ENCODE measurements at places on chromosomes 5 and 9.

GRCh38 chr5:151718646-151719045, 31.9 kb upstream of the SPARC start:
- no peak for DNase-seq

GRCh38 chr5:115778417-115778816, 38.0 kb downstream of the CDO1 start:
- DNase-seq: no peak

DNA sequence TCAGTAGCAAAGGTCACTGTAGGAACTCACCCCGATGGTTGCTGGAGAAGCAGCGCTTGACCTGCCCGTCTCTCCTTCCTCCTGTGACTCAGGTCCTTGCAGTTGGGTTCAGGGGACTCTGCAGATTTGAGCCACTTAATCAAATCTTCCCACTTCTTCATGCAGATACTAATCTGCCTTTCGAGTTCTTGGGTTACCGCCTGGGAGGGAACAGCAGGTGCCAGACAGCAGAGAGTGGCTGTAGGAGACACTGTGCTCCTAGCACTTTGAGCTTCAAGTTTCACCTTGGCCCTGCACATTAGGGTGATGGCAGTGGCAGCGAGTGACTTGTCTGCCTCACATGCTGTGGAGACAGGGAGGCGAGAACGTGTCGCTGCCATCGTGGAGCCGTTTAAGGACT, 478.3 kb downstream of the PSAT1 start:
- DNase-seq: no peak

GRCh38 chr5:132459983-132460838, 30.4 kb downstream of the IRF1 start:
- peak; percentile 13 for DNase-seq

- no peak for DNase-seq
Measured at GRCh38 chr5:12690361-12690760, 786.1 kb upstream of the CTNND2 start.

DNA sequence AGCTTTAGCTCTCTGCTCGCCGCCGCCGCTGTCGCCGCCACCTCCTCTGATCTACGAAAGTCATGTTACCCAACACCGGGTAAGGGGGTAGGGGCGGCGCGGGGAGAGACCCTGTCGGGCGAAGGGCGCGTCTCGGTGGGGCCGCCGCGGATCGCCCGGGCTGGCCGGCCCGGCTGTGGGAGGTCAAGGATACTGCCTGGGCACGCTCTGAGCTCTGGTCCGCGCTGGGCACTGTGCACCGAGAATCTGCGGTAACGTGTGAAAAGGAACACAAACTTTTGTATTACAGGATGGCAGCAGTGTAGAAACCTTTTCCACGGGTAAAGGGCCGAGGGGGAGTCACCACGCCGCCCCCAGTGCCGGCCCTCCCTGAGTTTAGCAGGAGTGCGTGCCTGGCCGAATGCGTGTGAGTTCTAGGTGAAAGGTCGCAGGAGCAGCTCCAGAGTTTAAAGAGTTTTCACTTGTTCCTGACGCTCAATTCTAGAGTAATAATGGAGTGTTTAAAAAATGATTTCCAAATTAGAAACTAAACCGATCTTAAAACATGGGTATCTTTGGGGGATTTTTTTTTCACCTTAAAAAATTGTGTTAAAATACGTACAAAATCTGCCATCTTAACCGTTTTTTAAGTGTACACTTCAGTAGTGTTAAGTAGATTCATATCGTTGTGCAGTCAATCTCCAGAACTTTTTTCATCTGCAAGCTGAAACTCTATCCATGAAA, at the start of gene HSDL2:
Gene HSDL2, plus strand, starts transcription at position 7 of the 723 bp plus-strand sequence. Its CDS starts 56 bp downstream, at position 63.
- no peak for DNase-seq

DNA sequence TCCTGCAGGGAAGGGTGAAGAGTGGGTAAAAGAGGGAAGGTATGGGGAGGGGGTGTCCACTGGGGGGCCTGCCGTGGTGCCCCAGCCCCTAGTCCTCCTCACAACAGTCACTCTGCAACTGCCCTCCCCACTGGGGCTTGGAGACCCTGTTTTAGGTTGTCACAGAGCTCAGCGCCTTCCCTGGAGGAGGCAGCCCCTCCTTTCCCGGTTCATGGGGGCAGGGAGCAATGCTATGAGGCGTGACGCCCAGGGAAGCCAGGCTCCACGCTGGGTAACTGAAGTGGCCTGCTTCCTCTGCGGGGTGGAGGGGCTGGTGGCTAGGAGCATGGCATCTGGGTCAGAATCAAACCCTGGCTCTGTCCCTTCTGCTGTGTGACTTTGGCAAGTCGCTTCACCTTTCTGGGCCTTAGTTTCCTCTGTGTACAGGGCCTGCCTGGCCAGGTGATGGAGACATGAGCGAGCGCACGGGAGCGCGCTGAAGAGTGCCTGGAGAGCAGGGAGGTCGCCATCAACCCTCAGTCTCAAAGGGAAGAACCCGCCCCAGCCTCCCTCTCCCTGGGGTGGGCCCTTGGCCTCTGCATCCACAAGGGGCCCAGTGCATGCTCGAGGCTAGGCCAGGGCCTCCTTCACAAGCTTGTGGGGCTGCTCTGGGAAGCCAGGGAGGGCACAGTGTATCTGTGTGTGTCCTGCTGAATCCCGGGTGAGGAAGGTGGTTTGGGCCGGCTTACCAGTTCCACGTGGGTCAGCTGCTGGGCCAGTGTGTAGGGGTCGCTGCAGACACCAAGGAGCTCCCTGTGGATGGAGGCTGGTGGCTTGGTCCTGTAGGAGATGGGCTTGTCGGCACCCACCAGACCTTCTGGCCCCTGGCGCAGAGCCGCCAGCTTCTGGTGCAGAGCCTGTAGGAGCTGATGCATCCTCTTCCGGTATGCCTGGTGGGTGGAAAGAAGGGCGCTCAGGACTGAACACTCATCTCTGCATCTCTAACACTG, 56.4 kb upstream of the RNF130 start:
- peak; percentile 66 for DNase-seq

- DNase-seq: no peak
Measured at GRCh38 chr9:129458663-129459546, 162.0 kb downstream of the C9orf50 start.

- no peak for DNase-seq
Measured at GRCh38 chr9:100486479-100487176, 13.7 kb downstream of the TMEFF1 start.

GRCh38 chr5:73278693-73279092, 105.7 kb downstream of the TMEM174 start:
- DNase-seq: peak; percentile 97

GRCh38 chr5:56064984-56065383, 70.2 kb upstream of the IL6ST start:
- DNase-seq: no peak

GRCh38 chr5:36653044-36653705, 46.8 kb downstream of the SLC1A3 start:
- no peak for DNase-seq

- no peak for DNase-seq
Measured at GRCh38 chr5:123037104-123037418, 536 bp upstream of the PPIC start.

DNA sequence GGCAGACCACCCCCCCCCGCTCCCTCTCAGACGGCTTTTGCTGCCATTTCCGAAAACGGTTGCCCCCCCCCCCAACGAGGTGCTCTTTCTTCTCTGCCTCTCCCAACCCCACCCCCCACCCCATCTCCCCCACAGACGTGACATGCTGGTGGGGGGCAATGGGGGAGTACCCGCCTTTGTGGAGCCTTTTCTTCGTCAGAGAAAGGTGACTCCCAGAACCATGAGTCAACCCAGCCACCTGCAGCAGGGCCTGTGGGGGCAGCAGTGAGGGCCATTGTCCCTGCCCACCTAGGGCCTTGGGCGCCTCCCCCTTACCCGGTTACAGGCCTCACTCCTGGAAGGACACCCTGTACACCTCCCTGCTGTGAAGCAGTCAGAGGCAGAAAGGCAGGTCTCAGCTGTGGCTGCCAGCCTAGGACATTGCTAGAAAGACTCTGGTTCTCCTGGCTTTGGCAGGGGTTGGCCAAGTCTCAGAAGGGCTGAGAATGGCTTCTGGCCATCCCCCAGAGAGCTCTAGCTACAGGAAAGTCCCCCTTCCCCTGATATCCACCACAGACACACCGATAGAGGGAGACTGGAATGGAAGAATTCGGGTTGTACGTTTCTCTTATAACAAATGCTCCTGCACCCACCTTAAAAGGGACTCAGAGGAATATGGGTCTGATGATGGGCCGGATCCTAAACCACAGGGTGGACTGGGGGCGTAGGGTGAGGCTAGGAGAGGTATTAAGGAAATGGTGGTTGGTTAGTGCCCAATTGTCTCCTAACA, 2.2 kb downstream of the DNAJB5 start:
- DNase-seq: peak; percentile 62

DNA sequence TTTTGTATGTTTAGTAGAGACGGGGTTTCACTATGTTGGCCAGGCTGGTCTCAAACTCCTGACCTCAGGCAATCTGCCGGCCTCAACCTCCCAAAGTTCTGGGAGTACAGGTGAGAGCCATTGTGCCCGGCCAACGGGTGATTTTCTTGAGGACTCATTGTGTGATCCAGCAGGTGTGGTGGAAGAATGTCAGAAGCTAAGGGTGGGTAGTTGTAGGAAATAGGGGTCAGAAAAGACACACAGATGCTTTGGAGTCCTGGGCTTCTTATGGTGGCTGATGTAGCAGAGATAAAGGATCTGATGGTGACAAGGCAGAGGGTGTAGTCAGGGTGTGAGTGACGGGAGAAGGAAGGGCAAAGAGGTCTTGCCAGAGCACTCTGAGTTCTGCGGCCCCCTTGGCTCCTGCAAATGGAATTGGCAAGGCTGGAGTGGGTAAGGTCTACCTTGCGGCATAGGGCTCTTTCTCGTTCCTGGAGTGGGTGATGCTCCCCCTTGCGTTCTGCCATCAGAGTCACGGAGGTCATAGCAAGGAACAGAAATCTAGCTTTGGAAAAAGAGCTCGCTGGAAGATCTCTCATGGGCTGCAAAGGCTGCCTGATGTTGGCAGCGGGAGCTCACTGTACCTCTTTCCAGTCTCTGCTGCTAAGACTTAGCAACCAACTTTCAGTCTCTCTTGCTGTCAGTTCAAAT, 97.2 kb downstream of the SREK1 start:
- DNase-seq: no peak

- peak; percentile 38 for DNase-seq
Measured at GRCh38 chr9:136773386-136774044, 9.2 kb upstream of the LCN15 start.

DNA sequence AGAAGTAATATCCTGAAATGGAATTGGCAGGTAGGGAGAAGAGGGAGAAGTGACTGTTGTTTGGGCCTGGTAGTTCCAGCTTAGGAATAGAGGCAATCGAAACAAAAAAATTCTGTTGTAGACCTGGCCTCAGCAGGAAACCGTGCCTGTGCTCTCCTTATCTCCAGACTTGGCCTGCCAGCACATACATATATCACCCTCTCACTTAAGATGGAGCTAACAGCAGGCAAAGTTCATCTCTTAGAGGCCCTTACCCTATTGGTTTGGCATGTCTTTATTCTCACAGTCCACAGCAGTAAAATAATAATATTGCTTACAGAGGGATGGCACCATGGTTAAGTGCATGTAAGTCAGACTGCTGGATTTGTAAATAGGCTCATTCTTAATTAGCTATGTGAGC, 19.6 kb upstream of the TNC start:
- no peak for DNase-seq

GRCh38 chr5:150404941-150405816, 7.5 kb downstream of the CD74 start:
- DNase-seq: no peak

DNA sequence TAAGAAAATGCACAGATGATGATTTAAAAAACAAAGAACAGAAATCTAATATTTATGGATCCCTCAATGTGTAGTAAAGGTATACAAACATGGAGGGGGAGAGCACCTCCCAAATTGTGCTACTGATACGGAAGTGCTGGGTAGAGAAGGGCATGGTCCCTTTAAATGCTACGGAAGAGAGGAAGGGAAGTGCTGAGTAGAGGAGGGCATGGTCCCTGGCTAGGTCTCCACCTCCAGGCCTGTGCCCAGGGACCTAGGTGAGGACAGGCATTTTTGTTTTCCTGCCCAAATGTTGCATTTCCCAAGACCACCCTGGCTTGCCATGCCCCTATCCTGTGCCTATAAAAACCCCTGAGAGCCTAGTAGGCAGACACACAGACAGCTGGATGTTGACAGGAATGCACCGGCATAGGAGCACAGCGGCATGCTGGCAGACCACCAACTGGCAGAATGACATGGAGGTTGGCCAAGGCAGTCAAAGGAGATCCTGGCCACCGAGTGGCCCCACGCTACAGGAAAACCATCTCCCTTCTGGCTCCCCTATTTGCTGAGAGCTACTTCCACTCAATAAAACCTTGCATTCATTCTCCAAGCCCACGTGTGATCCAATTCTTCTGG, 62.1 kb upstream of the SPDL1 start:
- no peak for DNase-seq

GRCh38 chr9:100724886-100725285, 147.0 kb downstream of the CAVIN4 start:
- no peak for DNase-seq

DNA sequence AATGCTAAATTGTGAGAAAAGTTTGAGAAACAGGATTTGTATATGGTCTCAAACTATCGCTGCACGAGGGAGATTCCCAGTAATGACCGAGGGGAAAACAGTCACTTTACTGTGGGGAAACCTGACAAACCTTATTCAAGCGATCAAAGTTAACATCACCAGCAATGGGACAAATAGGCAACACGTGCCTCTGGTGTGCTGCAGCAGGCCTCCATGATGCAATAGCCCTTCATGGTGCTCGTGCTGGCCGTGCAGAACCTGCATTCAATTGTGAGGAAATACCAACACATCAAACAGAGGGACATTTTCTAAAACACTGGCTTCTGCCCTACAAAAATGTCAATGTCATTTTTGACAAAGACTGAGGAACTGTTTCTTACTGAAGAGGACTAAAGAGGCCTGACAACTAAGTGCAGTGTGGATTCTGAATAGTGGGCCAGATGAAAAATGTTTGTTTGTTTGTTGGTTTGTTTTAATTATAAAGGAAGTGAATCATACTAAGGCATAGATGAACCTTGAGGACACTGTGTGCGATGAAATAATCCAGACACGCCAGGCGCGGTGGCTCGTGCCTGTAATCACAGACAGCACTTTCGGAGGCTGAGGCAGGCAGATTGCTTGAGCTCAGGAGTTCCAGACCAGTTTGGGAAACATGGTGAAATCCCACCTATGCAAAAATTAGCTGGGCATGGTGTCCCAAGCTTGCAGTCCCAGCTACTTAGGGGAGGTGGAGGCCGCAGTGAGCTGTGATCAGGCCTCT, 17.6 kb upstream of the MARCHF6 start:
- DNase-seq: no peak

GRCh38 chr5:2914022-2914661, 162.7 kb upstream of the IRX2 start:
- DNase-seq: no peak

- DNase-seq: no peak
Measured at GRCh38 chr9:103152473-103152872, 157.3 kb downstream of the CYLC2 start.

GRCh38 chr5:178765753-178766300, 35.4 kb upstream of the ZNF354A start:
- DNase-seq: no peak

Data from RWPE2 (cell line).